ENCODE measurements at places on chromosomes 2 and 18.
A peak's percentile ranks its signal among the peaks of the same experiment; 100 is the strongest.

DNA sequence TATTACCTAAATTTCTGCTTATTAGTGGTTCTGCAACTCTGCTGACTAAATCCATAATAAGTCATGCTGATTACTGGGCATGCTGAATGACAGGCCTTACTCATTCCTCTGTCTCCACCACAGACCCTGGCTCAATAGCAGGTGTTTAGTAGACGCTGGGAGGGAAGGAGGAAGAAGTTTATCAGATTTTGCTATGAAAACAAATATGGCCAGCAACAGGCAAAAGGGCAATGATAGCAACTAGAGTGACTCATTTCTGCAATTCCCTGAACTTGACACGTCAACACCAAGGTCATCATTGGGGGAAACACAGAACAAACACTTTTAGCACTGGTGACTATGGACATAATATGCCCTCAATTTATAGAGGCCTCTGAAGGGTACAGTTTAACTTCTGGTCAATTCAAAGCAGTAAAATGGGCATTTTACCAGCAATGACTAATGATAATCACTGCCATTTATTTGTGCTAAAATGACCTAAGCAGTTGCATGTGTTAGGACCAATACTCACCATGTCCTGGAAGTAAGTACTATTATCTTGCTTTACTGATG lies 35.2 kb downstream of the TMEM163 start:
- DNase-seq: no peak

- DNase-seq: no peak
Measured at GRCh38 chr18:75582406-75582821, 154.9 kb upstream of the SMIM21 start.

DNA sequence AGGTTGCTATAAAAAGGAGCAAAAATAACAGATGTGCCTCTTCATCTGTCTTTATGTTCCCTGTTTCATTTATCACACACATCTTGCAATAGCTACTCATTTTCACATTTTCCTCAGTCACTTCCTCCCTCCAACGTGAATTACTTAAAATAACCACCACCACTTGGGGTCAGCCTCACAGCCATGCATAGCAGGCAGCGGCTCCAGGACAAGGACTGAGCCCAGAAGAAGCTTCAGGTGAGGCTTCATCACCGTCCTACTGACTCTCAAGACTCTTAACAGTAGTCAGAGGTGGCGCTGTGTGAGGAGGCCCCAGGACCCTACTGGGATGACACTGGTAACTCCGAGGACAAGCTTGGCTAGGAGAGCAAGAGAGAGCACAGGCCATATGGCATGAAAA lies 15.5 kb upstream of the ST8SIA5 start:
- DNase-seq: no peak

DNA sequence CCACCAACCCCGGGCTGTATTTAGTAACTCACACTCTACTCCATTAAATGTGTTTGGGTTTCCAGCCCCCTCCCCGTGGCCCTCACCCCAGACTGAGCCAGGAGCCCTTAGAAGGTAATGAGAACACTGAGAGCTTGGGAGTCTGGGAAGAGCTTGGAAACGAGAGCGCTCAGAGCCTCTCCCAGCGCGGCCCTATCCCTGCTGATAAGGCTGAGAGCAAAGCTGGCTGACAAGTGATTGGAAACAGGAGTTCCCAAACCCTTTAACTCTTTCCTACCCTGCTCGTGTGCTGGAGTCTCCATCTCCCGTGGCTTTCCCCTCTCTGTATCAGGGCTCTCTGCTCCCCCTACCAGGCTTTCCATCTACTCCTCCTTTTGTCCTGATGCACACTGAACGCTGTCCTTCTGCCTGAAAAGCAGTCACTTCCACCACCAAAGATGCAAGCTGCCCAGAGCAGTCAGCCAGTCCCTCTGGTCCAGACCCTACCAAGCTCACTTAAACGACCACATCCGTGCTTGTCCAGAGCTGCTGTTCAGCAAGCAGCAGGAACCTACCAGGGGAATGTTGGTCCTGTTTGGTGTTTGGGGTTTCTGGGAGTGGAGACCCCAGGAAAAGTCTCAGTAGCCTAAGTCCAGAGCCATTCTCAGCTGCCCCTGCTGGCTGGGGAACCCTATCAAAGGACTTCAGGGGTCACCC lies 100.0 kb upstream of the PKDCC start:
- no peak for DNase-seq

- no peak for DNase-seq
Measured at GRCh38 chr2:163734881-163735684, 725 bp downstream of the FIGN start.

DNA sequence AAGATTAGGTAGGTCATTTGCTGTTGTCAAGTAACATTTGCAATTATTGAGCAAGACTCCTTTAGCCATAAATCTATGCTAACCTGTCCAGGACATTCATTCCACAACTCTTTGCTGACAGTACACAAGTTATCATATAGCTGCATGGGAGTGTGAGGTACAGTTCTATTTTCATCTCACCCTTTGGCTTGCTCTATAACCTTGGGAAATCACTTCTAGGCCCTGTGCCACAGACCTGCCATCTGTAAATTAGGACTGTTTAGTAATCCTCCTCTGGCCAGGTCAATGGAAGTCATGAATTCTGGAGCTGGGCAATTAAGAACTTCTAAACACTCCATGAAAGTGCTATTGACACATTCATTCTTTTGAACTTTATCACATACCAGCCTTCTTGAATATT lies 34.6 kb upstream of the PAIP2B start:
- DNase-seq: no peak

- DNase-seq: no peak
Measured at GRCh38 chr18:44286049-44286448, 394.6 kb upstream of the SETBP1 start.

DNA sequence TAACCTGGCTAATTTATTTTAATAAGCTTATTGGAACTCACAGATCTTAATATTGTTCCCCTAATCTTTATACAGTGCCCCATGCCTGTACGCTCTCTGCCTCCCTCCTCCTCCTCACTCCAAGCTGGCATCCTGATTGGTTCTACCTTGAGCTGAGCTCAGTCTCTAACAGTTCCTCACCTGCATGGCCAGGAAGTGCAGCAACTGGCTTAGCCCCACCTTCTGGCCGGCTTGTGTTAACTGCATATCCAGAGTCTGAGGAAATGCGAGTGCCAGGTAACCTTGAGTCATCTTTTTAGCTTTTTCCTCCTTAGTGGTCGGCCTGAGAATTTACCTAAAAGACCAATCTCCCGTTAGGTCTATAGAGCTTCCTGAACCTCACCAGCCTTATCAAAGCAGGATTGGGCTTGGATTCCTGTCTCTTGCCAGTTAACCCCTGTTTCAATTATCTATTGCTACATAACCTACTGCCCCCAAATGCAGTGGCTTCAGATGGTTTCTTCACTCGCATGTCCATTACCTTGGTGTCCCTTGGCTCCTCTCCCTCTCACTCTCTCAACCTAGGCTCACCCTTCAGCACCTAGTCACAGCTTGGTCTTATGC lies 89.5 kb upstream of the STK39 start:
- DNase-seq: peak; percentile 29
